ENCODE measurements at places on chromosomes 1 and 21.

DNA sequence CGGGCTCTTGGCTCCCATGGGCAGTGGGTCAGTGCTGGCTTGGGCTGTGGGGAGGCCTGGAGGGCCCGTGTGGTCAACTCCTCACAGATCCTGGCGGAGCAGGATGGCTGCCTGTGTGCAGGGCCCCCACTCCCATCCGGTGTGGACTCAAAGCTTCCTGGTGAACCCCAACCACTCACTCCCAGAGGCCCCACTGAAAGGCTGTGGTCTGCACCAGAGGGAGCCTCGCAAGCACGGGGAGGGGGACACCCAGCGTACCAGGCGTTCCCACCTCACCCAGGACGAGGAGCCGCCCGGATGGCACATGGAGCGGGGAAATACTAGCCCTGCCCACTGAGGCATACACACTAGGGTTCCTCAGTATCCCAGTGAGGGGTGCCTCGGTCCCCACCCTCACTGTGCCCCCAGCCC is 75.4 kb upstream of the ACTRT2 start:
- no peak for DNase-seq

DNA sequence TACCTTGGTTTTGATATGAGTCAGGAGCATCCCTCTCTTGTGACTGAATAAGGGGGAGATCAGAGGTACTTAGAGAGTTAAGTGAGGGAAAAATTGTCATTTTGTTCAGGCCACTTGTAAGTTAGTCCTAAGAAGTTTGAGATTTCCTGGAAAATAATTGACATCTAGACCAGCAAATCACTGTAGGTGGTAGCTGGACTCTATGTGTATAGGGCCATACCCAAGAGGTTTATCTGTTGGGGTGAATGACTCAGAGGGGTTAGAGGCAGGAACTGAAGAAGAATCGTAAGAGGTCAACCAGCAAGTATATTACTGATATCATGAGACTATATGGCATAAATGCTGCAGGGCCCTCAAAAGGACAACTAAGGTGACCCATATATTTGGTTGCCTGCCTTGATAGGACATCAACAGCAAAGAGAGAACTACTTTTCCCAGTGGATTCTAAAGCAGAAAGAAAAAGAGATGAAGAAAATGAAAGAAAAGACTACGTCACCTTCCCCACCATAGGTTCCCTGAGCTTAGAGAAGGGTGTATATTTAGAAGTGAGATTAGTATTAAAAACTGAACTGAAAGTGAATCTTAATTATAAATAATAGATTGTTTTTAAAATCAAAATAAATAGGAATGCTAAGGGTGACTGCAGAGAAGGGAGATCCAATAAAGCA is 8.0 kb upstream of the RNPC3 start:
- DNase-seq, result no peak

DNA sequence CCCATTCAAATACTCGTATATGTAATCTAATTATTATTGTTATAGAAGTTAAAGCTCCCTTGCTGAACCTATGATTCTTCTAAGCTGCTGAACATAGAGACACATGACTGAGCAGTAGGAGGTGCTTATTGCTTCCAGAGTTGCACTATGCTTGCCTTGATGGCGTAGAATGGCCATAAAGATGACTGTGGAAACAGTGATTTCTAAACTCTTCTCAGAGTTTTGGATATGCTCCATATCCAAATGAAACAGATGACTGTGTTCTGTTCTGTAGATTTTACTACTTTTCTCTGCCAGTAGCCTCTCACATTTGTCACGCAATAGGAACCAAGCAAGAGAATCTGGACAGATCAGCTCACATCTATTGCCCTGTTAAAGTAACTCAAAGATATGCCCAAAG is 88.1 kb upstream of the CACYBP start:
- DNase-seq, result no peak

DNA sequence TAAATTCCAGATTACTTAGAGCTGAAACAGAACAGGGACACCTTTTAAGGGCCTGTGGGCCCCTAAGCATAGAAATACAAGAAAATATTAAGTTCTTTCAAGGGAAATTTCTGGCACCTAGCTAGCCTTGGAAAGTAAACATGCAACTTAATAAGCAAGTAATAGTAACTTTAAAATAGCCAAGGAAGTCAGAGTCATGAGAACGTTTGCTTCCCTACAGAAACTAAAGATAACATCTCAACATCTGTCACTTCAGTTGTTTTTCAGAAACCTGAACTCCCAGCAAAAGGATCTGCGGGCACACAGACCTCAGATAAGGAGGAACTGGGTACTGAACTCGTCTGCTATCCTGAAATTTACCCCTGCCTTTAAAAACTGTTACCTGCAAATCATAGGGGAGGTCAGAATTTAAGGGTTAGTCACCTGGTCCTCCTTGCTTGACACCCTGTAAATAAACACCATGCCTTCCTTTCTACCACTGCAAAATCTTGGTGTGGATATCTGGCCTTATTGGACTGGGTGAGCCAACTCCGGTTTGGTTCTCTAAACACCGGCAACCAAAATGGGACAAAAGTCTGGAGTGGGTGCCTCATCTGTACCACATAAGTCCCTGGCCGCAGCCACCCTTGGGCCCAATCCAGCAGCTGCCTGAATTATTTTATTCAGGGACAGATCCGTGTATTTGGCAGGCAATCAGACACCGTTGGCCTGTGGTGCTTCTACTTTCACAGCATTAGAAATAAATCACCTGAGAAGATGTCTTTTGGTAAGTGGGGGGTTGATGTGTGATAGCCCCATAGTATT is 27.9 kb downstream of the NRDC start:
- no peak for DNase-seq

GRCh38 chr1:185155600-185156287 is 1.0 kb downstream of the TRMT1L start:
- peak; percentile 8 for DNase-seq

- DNase-seq, result no peak
Measured at GRCh38 chr1:156095906-156096508, 13.7 kb upstream of the MEX3A start.

GRCh38 chr1:178868706-178869105 is 2.2 kb downstream of the ANGPTL1 start:
- no peak for DNase-seq

GRCh38 chr1:212587016-212587887 is 21.3 kb upstream of the ATF3 start:
- DNase-seq, result peak; percentile 98

- no peak for DNase-seq
Measured at GRCh38 chr1:67217417-67217816, 51.2 kb downstream of the IL23R start.

- no peak for DNase-seq
Measured at GRCh38 chr21:26961698-26962097, 5.2 kb downstream of the ADAMTS5 start.

DNA sequence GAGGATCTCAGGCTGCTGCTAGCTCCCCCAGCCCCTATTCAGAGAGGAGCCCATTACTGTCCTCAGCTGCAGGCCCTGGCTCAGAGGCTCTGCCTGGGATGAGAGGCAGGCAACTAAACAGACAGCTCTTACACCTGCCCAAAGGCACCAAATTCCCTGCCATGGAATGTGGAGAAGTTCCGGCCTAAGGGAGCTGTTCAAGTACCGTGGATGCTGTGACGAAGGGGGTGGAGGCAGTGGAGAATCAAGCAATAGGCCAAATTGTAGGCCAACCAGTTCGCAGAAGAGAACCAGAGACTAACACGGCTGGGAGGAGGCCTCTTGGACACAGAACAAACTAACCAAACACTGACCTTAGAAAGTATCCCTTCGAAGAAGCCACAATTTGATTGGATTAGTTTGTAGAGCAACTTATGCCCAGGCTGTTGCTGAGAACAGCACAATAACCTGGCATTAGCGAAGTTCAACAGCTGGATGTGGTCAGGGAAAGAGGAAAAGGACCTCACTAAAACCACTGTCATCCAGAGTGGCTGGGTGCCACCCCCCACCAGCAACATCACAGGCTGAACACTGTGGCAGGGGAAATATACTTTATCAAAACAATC is 3.6 kb downstream of the C1orf174 start:
- no peak for DNase-seq

DNA sequence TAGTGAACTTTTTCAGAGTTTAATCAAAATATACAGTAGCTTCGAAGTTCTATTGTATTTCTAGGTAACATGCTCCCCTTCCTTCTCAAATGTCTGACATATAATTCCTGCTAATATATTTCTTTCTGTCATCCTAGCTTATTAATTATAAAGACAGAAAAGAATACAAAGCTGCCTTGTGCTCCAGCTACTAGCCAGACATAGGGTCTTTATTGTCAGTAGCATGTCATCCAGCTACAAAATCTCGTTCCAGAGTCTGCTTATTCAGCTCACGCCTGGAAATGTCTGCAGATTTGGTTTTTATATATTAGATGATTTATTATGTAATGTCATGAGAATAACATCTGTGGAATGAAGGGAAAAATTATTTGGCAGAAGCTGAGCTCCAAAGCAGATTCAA is 1102.8 kb downstream of the BRINP3 start:
- DNase-seq, result no peak

DNA sequence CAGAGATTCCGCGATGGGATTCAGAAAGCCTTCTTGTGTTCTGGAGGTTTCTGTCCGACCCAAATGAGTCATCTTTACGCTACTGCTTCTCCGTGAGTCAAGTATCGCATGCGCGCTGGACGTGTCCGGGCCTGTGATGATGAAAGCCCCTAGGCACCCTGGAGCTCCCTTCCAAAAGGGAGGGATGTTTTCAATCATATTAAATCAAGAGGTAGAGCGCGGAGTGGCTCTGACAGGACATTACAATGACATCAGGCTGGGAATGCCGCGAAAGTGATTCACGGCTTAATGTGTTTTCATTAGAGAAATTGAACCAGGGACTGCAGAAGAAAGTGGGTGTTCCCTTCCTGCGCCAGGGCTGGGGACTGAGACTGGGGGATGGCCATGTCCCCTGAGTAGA is 48.5 kb downstream of the AJAP1 start:
- peak; percentile 87 for DNase-seq
